ENCODE measurements at places on chromosomes 2 and 18.

DNA sequence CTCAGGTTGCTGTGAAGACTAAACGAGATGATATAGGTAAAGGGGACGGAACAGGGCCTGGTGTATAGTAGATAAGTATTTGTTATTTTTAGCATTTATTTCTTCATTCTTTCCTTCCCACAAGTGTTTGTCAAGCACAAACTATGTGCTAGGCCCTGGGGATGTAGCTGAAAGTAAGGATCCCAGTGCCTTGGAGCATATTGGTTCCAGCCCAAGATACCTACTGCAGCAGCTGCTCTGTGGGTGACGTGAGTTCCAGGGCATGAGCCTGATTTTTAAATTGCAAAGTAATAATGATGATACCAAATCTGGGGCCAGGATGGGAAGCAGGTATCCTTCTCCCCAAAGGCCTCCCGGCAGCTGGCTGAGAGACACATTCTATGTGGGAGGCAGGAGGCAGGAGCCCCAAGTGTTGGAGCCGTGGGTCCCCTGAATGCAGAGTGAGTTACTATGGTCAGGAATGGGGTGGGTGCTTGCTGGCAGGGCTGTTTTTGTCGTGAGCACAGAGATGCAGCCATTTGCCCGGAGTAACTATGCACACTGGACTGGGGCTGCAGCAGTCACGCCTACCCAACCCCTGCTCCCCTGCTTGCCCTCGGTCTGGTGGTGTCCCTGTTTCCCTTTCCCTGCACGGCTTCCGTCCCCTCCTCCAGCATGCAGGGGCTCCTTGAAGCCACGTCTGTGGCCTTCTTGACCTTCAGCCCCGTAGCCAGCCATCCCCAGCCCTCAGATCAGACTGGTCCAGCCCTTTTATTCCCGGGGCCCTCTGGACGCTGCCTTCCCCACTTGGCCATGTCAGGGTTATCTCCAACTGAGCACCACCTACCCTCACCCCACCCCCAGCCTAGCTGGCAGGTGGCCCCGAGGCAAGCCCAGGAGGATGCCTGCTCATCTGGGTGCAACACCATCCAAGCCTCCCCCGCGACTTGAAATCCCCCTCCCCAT lies 52.4 kb downstream of the INHBB start:
- no peak for DNase-seq

DNA sequence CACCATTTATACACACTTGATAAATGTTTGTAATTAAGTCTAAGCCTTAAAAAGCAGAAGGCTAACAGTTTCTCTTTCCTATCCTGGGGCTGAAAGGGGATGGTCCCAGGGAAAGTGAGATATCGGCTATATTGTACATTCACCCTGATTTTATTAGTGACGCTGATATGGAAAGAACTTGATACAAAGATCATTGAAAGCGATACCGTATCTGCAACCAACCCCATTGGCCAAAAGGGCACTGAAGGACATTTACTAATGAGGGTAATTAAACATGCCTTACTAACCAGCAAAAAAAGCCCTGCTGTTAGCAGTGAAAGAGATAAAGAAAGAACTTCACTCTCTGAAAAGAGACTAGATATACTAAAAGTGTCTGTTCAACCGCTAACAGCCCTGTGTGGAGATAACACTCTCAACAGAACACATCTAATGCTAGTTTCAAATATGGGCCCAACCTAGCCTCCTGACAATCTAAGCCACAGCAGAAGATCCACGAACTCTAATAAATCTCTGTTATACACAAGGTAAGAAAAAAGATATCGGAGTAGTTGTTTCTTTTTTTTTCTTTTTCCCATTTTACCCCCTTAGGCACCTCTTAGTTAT lies 200.0 kb downstream of the CDH2 start:
- DNase-seq: no peak

GRCh38 chr2:39215545-39215944 lies 28.2 kb downstream of the CDKL4 start:
- no peak for DNase-seq

DNA sequence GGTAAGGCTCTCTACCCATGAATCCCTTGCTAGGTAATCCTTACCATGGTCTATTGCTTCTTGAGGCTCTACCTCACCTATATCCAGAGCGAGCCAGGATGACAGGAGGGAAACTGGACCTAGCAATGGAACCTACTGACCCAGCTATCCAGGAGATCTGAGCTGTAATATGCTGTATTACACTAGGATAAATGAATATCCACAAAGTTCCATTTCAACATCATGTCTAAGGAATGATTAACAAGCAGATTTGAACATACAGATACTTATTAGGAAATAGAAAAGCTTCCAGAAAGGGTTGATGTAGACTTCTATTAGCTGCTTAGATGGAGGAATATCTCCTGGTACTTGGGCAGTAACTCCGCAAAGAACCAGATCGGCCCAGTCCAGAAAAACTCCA lies 110.1 kb downstream of the BAZ2B start:
- no peak for DNase-seq

DNA sequence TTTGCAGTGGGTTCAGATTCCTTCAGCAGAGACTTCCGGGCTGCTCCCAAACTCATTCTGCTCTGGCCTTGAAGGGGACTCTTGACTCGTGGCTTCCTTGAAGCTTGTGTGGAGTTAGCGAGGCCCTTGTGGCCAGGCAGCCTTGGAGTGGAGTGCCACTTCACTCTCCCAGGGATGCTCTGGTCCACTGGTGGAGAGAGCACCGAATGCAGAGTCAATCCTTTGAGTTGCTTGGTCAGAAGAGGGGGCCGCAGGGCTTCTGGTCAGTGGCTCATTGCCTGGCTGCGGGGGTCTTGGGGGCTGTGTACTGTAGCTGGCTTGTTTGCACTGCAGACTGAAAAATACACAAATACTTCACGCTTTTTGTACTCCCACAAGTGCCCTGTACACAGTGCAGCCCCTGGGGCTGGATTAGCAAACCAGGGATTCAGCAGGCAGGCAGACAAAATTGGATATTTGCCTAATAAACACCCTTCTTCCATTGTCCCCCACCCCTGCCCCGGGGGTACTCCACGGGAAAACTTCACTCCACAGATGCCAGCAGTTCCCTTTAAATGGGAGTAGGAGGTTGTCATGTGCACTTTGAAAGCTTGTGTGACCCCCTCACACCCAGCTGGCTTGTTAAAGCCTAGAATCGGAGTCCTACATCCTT lies 3.2 kb downstream of the GLI2 start:
- no peak for DNase-seq

DNA sequence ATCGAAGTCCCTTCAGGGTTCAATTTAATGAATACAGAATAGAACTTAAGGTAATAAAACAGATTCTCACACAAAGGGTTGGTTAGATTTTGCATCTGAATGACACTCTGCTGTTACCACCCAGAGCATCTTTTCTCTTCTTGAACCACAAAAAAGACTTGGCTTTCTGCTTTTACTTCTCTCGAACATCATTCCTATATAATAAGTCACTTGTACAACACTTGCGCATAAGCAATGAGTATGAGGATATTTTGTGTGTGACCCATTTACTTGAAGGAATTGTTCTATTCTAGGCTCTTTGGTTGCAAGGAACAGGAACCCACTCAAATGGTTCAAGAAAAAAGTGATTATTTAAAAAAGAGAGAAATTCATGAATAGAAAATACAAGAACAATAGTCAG lies 126.2 kb downstream of the NUP35 start:
- DNase-seq: no peak

GRCh38 chr2:193527146-193527545 lies 1332.4 kb upstream of the TMEFF2 start:
- no peak for DNase-seq

- DNase-seq: no peak
Observed at GRCh38 chr18:1760901-1761300, 810.4 kb downstream of the METTL4 start.
